Left cardiac atrium (tissue), 4 donors: ENCODE measurements at places on chromosomes 3 and 15.

GRCh38 chr3:141454906-141455602 is 31.8 kb upstream of the RASA2 start:
- DNase-seq: no peak

DNA sequence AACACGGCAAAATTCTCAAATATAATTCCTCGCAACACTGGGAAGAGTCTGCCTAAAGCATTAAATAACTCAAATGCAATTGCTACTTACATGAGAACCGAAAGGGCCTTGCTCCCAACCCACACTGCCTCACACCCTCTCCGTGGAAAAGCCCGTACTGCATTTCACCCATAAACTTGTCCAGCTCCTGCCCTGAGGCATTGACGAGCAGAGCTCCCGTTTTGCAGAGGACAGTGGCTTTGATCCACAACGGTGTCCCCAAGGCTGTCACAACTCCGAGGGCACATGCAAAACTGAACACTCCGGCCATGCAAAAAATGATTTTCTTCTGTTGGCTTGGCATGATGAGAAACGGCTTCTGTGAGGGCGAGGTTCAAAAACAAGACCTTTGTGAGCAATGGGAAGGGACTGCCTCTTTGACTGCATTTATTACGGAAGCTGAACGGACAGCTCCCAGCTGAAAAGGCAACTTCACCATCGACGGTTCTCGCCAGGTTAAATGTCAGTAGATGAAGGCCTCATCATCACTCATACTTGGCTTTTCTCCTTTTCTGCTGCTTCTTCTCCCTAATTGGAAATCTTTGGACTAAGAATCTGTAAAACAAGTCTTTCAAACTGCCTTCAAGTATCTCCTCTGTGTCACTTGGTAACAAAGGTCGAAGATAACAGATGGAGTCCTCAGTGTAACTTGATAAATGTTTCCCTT is at the start of gene CLRN1:
Gene CLRN1, minus strand, starts transcription at position 362 of the 706 bp plus-strand sequence. Its CDS starts 19 bp downstream, at position 343.
- no peak for DNase-seq

- no peak for DNase-seq
These were observed 22.5 kb upstream of the HCN4 start for GRCh38 chr15:73391128-73391872.

DNA sequence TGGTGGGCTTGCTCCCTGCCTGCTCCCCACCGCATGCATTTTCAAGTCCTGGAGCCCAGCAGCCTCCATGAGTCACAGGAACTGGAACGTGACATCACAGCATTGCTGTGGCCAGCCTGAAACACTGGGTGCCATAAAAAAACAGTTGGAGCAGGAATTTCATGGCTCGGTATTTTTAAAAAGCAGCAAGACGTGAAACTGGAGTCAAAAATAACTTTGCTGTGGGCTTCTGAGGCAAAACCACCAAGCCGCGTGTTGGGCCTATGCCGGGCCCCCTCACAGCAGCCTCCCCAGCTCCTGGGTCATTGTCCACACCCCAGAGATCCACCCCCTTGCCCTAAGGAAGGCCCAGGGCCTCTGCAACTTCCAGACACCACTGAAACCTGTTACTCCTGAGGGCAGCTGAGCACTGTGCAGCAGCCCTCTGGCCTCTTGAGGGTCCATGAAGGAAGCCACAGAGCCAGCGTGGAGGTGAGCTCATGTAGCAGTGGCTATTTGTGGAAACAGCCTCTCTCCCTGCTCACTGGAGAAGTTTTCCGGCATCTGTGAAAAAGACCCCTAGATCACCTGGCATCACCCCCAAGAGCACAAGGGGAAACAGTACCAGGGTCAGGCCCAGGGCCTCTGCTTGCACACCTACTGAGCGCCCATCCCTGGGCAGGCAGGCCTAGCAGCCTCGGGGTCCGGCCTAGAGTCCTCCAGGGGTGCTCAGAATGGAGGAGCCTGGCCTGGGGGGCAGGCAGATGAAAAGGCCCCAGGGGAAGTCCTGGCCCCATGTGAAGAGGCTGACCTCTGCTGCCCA is 34.0 kb upstream of the DUSP7 start:
- peak; percentile 60 for DNase-seq

DNA sequence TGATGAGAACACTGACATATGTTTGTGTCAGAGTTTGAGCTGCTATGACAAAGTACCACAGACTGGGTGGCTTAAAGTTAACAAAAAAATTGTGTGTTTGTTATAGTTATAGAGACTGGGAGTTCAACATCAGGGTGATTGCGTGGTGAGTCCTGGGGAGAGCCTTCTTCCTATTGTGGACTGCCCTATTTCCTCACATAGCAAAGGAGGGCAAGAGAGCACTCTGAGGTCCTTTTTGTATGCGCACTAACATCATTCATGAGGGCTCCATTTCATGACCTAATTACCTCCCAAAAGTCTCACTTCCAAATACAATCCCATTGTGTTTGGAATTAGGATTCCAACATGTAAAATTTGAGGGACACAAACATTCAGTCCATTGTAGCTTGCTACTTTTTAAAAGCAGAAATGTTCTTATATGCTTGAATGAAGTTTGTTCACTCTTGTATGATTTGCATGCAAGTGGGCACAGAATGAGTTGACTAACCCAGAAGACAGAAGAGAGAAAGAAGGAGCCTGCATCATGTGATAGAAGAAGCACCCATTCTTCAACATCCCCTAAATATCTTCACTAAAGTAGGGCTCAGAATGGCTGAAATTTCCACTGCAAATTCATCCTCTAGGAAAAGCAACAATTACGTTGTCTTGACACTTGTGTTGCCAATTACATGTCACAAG is 18.9 kb upstream of the ALCAM start:
- DNase-seq: no peak

DNA sequence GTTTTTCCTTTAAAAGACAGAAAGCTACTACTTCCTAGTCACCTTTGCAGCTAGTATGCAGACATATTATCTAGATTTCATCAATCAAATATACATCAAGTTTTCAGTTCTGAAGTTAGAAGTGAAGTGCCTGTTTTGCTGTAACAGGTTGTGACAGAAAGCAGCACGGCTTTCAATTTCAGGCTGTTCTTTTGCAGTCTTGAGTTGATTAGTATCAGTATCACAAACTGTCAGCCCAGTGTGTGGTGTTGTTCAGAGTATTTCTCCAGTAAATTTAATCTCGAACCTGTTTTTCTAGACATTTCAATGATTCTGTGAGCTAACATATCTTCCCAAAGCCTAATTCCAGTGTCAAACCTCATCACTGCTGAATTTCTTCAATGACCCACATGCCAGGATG is 1050.8 kb downstream of the DIPK2A start:
- no peak for DNase-seq

- no peak for DNase-seq
These were observed 71.3 kb downstream of the TMCC1 start for GRCh38 chr3:129822241-129822640.

DNA sequence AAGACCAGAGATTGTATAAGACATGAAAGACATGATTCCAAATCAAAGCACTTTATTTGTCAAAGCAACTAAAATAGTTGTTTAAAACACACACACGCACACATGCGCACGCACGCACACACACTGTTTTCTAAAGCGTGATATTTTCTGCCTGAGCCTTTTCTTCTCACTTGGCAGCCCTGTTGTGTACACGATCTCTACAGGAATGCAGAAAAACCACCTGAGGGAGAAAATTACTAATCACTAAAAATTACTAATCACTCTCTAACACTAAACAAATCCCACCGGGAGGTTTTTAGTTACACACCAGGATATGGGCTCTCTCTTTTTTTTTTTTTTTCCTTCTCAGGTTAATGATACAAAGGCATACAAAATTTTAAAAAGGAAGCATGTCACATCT is 160.1 kb upstream of the ATP11B start:
- DNase-seq: no peak
